Testis (tissue), 5 donors: ENCODE measurements at places on chromosomes 11 and 22. TPM values are rescaled to one million over a fixed set of nuclear protein-coding genes. Genes with fewer than 3 reads are reported as not detected.

SLCO2B1 gene
- 46.2 TPM for total RNA-seq

DNA sequence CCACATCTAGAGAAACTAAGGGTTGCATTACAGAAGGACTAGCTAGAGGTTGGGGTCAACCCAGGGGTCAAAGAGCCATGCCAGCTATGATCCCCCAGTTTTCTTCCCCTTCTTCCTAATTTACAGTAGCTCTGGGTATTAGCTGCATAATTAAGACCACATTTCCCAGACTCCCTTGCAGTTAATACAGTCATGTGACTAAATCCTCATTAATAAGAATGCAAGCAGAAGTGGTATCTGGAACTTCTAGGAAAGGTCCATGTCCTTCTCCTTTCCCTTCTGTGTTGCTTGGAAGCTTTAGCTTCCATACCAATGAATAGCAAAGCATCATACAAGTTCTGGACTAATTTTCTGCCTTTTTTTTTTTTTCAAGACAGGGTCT lies 19.1 kb upstream of the LMO2 start:
- DNase-seq: no peak

- no peak for DNase-seq
These were observed 19.6 kb downstream of the MYRF start for GRCh38 chr11:61771985-61772455.

GRCh38 chr22:46107753-46108563 lies 42.4 kb upstream of the PPARA start:
- DNase-seq: no peak

- DNase-seq: no peak
These were observed 2.9 kb upstream of the TTC36 start for GRCh38 chr11:118524356-118524755.

CAT gene
- total RNA-seq: 30.3 TPM

- DNase-seq: peak; percentile 38
These were observed 36.1 kb upstream of the OR8B8 start for GRCh38 chr11:124481365-124482323.

- no peak for DNase-seq
These were observed 68.5 kb upstream of the OPCML start for GRCh38 chr11:133600786-133601185.

DNA sequence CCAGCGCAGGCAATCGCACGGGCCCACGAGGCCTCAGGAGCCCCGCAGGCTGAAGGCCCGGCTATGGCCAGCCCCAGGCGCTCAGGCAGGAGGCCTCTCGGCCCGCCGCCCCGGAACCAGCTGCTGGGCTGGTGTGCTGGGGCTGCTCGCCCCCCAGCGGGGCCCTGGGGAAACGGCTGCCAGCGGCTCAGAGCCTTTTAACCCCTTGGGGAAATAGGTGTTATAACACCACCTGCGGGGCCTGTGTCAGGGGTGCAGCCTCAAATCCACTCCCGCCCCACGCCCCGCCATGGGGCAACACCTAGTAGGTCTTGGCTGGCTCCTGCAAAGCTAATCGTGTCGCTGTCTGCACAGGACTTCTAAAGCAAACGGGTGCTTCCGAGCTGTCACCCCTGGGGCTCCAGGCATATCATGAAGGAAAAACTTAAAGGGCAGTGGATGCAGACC lies 237.4 kb downstream of the TTC28 start:
- DNase-seq: peak; percentile 85

DNA sequence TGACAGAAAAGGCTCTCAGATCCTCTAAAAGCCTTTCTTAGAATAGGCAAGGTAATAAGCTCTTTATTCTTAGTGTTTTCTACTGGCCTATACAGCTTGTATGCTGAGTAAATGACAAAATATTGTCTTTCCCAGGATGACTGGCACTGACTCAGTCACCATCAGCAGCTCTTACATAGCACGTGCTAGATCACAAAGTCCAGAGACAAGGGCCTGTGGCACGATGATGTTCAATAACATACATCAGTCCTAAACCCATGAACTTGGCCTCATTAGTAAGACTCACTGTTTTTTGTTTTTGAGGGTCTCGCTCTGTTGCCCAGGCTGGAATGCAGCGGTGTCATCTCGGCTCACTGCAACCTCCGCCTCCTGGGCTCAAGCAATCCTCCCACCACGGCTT lies 42.7 kb downstream of the CELF1 start:
- no peak for DNase-seq

GRCh38 chr11:73632996-73633395 lies 13.4 kb upstream of the PLEKHB1 start:
- DNase-seq: no peak

ART1 gene
- total RNA-seq: 0.79 TPM

DNA sequence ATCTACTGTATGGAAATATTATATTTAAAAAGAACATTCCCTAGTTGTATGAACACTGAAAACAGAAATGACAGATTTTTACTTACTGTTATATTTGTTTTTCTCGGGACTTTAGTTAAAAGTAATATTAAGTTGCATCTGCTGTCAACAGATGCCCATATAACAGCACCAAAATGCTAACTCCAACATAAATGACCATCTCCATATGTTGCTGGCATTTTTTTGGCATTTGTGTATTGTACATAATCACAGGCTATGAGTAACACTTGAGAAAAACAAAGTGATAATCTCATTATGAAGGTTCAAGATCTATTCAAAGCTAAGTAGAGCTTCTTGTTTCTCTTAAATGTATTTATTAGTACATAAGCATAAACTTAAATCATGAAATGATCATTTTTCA lies 172.0 kb downstream of the CNTN5 start:
- no peak for DNase-seq

- DNase-seq: no peak
These were observed 25.8 kb downstream of the TSKU start for GRCh38 chr11:76808996-76809395.

MYBPC3 gene
- 0.79 TPM for total RNA-seq

DNA sequence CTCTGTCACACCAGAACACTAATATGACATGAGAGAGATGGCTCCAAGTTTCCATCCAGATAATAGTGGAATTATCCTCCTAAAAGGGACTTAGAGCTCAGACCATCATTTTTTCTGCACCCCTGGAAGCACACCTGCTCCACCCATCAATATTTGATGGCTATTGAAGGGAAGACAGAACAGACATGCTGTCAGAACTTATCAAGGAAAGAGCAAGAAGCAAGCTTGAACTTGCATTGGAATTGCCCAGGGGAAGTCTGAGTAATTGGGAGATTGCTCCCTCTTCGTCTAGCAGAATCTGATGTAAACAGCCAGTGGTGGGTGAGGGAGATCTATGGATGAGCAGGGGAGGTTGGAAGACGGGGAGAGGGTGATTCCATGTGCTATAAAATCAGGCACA lies 874.4 kb upstream of the TENM4 start:
- no peak for DNase-seq

- no peak for DNase-seq
These were observed 231.3 kb upstream of the B3GAT1 start for GRCh38 chr11:134643115-134644012.

DNA sequence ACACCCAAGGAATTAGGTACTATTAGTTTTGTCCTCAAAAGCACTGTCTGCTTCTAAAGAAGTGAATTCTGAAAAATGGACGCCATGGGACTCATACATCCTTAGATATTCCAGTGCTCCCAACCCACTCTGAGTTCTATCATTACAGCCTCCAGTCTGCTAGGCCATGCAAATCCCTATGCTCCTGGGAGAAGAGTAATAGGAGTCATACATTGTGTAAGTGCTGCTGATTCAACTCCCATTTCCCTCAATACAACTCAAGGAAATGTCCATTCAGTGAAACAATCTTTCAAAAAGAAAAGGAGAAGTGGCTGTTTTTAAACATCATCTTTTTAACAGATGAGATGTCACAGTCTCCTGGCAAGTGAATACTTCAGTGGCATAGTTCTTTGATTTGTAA lies 590.2 kb upstream of the LRRC4C start:
- DNase-seq: no peak

DNA sequence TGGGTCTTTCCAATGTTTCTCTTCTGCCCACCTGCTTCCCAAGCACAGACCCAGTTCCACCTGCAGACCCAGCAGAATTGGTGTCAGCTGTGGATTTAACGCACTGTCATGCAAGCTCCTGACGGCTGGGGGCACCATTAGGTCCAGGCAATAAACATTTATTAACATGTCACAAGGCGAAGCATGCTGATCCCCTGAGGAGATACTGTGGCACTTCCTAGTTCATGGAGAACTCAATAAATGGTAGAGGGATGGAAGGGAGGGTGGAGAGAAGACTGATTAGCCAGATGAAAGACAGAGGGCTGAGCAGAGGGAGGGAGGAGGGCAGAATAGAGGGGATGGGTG lies 68.3 kb upstream of the TSPAN18 start:
- no peak for DNase-seq

- DNase-seq: no peak
These were observed 426 bp downstream of the LZTR1 start for GRCh38 chr22:20982563-20982882.

GRCh38 chr11:802693-803466 lies 2.2 kb downstream of the PIDD1 start:
- no peak for DNase-seq

DNA sequence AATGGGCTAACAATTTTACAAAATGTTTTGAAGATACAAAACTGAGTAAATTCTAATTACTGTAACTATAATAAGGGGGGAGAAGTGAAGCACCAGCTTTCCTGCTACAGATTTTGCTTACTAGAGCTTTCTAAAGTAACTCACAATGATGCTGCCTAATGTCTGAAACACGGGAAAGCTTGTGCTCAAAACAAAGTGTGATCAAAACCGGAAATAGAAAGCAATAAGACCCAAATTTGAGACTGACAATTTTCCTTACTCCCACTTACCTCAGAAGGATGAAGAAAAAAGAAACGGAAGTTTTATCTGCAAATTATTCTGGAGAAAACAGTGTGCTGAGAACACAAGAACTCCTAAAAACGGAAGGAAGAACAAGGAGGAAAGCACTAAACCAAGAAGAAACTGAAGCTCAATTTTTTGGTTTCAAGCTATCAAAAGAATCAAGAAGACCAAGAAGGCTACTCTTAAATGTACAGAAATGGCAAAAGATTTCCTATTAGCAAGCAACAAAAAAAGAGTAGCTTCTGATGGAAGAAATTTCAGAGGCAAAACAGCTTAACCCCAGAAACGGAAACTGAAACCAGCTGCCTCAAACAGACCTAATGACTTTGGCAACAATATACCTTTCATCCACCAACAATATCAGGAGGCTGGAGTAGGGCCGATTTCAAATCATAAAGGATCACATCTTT lies 33.4 kb downstream of the AMBRA1 start:
- no peak for DNase-seq

DNA sequence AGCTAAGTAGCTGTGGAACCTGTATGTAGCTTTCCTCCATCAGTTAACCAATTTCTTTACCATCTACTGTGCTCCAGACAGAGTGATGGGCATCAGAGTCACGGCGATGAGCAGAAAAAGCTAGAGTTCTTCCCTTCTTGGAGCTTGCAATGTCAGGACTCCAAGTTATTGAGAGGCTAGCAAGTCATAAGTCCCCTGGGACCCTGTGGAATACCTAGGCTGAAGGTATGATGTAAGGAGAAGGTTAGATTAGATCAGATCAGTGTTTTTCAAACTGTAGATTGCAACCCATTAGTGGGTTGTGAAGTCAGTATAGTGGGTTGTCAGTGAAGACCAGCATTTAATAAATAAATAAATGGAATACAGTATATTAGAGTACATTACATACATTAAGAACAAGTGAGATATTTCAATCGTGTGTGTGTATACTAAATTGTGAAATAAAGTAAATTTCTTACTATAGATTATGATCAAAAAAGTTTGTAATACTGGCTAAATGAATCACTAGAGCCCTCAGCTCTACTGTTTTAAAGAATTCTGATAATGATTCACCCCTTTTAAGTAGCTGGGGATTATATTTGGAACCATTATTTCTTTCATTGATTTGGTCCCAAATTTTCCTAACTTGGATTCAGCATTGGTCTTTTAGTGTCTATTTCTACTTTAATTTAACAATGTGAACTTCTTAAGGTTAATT lies 52.3 kb downstream of the RASSF10 start:
- DNase-seq: no peak

MTMR3 gene
- total RNA-seq: 137 TPM

DNA sequence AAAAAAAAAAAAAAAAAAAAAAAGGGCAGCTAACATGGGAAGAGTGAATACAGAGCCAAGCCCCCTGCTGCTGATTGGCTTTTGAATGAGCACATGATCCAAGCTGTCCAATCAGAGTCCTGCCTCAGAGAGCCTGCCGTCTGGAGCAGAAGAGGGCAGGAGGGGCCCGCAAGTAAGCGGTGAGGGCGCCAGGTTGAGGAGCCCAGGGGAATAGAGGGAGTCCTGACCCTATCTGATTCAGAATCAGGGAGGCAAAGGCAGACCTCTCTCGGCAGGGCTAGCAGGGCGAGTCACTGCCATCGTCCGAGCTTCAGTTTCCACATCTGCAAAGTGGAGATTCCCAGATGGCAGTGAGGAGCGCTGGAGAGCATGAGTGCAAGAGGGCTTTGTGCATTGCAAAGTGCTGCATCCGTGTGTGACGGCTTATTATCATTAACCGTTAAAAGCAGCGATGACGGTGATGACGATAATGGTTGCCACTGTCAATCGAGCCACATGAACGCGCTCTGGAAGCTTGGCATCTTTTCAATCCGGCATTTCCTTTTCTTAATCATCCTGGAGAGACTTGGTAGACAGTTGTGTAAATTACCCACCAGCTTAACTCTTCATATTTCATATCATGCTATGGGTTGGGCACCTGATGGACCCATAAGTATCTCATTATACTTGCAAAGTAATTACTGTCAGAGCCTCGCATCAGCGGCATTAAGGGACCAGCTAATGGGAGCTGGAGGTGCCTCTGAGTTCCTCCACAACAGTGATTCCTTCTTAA lies 68.6 kb upstream of the ATXN10 start:
- DNase-seq: peak; percentile 80

ACRV1 gene
- 35.4 TPM for total RNA-seq

DNA sequence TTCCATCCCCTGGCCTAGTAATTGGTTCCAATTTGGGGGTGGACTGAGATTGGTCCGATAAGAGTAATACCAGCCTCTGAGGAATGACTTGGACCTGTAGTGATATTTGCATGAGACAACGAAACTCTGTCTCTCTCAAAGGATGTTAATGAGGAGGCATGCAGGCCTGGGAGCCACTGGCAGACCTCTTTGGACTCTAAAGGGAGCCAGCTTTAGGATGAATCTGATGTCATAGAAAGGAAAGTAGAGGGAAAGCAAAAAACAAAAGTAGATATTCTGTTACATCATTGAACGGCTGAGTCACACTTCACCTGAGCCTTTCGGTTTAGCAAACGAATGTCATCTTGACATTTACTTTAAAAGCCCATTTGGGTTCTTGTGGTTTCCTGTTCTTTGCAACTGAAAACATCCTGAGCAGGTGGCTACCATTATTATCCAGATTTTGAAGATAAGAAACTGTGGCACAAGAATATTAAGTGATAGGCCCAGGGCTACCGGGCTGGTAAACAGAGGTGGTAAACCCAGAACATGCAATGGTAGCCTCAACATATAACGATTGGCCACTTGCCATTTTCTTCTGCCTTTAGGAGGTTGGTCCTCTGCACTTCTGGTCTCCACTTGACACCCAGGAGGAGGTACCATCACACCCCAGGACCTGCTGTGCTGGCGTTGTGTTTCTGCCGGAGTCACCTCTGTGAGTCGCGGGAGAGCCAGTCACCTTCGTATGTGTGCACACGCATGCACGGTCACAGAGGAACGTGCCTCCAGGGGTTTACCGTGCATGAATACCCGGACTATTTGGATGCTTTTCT lies 42.7 kb downstream of the RTL6 start:
- DNase-seq: peak; percentile 15

MYEOV gene
- total RNA-seq: 0.43 TPM
